ENCODE measurements at places on chromosomes 2 and 18. TPM values are rescaled to one million over a fixed set of nuclear protein-coding genes. Genes with fewer than 3 reads are reported as not detected.
A peak's percentile ranks its signal among the peaks of the same experiment; 100 is the strongest.

Gene TBR1
- not detected for polyA plus RNA-seq

Gene DNAH6
- 1.9 TPM for polyA plus RNA-seq

GRCh38 chr2:65452150-65452895 lies 19.9 kb upstream of the SPRED2 start:
- no peak for DNase-seq

DNA sequence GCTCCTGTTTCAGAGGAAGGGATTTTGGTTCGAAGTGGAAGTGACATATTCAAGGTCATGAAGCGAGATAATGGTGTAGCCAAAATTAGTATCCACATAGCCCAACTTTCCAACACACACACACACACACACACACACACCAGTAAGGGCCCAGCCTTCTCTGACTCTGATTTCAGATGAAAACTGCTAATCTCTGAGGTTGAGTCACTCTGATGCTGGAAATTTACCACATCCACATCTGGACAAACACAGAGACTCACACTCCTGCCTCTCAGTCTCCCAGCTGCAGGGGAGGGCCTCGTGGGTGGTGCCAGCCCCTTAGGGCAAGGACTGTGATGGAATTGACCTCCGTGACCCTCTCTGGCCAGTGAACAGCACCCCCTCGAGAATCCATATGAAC lies 29.0 kb upstream of the SLC35F6 start:
- DNase-seq, result no peak

GRCh38 chr2:223692191-223692947 lies 90.2 kb upstream of the SCG2 start:
- DNase-seq, result peak; percentile 18

DNA sequence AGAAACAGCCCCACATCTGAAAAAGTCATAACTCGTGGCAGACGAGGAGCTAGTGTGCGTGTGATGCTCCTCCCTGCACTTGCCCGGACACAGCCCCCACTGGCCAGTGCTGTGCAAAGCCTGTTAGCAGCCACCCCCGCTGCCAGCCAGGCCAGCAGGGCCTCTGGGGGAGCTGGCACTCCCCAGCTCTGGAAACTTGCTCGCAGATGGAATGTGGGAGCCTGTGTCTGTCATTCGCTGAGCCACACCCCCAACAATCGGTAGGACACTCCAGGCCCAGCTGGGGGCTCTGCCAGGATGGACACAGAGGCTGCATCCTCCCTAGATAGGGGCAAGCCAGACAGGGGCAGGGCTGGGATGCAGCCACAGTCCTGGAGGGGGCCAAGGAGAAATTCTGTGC lies 62.4 kb upstream of the ATG16L1 start:
- no peak for DNase-seq

GRCh38 chr18:12345491-12346239 lies 31.4 kb downstream of the AFG3L2 start:
- no peak for DNase-seq

DNA sequence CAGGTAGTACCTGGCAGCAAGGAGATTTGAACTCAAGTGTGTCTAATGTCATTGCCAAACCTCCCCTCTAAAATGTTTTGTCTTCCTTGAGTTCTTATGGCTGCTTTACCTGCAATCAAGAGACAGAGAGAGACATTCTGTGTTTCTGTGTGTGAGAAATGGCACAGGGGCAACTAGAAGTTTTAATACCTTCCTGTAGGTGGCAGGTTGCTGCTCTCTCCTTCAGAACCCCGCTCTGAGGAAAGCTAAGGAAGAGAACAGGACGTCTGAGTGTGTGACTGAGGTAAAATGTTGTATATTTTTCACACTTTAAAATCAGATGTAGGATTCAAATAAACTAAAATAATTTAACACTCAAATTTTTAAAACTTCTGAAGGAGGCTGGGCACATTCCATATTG lies 19.2 kb downstream of the DTNA start:
- no peak for DNase-seq

- DNase-seq, result no peak
Measured at GRCh38 chr2:140246957-140247356, 1466.8 kb upstream of the NXPH2 start.

- DNase-seq, result no peak
Measured at GRCh38 chr2:86700690-86701089, 19.4 kb upstream of the RMND5A start.

DNA sequence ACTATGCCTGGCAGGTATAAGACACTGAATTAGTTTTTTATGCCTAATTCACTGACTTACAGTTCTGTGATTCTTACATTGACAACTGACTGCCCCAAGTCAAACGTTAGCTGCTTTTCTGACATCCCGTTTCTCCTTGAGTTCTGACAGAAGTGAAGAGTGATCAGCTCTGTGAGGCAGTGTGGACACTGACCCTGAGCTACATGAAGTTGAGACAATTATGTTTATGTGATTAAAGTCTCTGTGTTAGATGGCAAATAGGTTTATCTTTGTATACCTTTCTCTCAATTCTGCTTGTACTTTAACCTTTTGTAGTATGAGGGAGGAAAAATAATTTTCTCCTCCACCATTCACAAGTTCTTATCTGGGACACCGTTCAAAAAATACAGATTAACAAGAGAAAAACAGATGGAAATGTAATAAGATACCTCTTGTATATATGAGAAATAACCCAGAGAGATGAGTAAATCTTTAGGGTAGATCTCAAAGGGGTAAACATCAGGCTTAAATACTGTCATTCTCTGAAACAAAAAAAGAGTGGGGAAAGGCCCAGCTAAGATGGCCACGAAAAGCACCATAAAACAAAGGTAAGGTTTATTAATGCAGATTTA lies 85.4 kb upstream of the B3GNT2 start:
- no peak for DNase-seq

DNA sequence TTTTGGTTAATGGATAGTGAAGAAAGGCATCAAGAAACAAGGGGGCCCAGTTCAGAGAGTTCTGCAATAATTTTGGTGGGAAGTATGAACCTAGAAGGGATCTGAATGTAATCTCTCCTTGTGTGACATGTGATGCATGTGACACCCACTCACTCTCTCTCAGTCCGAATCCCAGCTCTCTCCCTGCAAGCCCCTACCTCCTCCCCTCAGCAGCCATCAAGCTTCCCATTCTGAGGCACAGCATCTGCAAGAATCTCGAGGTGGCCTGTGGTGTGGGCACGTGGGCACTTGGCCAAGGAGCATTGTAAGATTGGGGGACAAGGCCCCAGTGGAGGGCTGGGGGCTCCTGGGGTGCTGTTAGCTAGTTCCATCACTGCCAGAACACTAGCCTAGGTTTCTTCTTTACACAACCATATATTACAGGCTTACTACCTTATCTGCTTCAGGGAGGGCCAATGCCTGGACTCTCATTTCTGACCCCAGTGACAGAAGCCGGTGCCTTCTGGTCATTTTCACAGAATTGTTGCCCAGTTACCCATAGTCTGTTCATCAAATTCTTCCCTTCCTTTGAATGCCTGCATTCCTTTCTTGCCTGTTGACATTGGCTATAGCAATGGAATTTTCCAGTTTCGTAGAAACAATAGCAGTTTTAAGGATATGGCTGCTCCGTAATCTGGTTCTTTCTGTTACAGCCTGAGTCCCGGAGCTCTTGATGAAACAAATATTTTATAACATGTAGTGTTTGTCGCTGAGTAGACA lies 13.3 kb upstream of the LCLAT1 start:
- no peak for DNase-seq
